ENCODE measurements at places on chromosomes 5 and 9.

DNA sequence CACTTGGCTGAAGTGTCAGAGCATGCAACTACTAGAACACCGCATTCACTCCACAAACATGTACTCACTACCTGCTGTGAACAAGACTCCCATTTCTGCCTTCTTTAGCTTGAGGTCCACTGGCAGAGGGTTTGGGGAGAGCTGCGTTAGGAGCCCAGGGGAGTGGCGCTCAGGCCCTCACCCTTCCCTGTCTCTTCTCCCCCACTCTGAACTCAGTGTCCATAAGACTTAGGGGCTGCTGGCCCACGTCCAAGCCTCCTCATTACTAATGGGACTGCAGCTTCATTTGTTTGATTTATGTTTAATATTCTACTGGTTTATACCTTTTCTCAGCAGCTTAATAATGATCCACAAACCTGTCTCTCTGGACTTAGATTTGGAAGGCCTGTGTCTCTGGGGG is 70.9 kb downstream of the HSPA4 start:
- no peak for DNase-seq

DNA sequence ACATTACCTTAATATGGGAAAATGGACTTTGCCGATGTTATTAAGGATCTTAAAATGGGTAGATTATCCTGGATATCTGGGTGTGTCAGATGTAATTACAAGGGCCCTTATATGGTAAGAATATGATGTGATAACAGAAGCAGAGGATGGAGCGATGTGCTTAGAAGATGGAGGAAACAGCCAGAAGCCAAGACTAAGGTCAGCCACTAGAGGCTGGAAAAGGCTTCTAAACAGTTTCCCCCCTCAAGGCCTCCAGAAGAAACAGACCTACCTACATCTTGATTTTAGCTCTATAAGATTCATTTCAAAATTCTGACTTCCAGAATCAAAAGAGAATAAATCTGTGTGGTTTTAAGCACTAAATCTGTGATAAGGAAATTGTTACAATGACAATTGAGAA is 131.9 kb downstream of the CAAP1 start:
- no peak for DNase-seq

DNA sequence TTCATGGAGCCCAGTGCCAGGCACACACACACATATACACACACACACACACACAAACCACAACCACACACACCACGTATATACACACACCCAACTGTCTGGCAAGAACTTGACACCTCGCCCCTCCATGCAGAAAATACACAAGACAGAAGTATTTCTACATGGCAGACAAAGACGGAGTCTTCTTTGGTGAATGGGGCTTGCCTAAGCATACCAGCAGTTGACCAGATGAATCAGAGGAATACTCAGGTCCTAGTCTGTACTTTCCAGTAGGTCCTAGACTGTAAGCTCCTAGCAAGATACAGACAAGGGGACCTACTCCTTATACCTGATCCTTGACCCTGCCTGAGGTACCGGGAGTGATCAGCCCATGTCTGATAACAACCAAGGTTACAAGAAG is 60.1 kb downstream of the SIL1 start:
- DNase-seq = no peak

DNA sequence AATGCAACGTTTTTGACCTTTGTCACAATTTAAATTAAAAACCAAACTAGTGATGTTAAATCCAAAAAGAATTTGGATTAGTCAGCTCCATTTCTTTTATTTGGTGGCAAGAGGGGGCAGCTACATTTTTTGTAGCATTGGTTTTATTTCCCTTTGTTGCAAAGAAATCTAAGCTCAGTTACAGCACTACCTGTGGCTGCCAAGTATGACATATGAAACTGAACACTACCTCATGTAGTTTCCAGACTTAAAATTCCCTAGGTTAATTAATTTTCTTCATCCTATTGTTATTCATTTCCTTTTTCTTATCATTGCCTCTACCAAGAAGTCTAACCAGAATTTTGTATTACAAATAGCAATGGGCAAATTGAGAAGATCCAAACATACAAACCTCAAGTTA is 393.5 kb downstream of the BRINP1 start:
- DNase-seq = no peak

GRCh38 chr5:54021431-54022164 is 288.8 kb downstream of the ARL15 start:
- DNase-seq = no peak

DNA sequence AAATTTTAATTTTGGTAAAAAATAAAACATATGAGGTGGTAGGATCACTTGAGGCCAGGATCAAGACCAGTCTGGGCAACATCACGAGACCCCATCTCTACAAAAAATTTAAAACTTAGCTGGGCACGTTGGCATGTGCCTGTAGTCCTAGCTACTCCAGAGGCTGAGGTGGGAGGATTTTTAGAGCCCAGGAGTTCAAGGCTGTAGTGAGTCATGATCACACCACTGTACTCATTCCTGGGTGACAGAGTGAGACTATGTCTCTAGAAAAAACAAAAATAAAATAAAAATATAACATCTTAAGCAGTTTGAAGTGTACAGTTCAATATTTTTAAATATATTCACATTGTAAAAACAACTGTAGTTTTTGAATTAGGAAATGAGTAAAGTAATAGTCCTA is 108.3 kb downstream of the SMIM15 start:
- DNase-seq = no peak
